ENCODE measurements at places on chromosomes 12 and 14.

- no peak for DNase-seq
Measured at GRCh38 chr12:53391724-53392123, 11.7 kb downstream of the SP1 start.

DNA sequence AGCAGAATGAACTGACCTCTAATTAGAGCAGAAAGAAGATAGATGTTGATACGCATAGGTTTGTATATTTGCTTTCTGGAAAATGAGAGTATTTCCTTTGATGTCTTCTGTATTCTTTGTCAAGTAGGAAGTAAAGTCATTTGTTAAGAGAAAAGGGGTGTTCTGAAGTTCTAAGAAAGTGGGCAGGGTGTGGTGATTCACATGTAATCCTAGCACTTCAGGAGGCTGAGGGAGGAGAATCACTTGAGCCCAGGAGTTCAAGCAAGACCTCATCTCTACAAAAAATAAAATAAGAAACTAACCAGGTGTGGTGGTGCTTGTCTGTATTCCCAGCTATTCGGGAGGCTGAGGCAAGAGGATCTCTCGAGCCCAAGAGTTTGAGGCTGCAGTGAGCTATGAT lies 2.8 kb downstream of the RHNO1 start:
- no peak for DNase-seq

GRCh38 chr14:104690861-104691455 lies 1.5 kb downstream of the INF2 start:
- DNase-seq, result no peak

DNA sequence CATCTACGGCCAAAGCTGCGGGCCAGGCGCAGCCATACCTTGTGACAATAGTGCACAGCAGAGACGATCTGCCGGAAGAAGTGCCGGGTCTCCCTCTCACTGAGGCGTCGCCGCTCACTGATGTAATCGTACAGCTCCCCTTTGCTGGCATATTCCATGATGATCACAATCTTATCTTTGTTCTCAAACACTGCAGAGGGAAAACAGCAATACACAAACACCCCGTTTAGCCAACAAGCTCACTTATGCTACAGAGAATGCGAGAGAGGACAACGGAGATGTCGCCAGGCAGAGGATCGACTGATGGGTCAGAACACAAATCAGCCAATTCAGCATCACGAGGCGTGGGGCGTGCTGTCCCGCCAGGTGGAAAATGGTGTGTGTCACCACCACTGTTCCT lies 52.1 kb downstream of the NUAK1 start:
- DNase-seq, result no peak
